B cell (primary cell): ENCODE measurements at places on chromosomes 3 and 15. TPM values are rescaled to one million over a fixed set of nuclear protein-coding genes. Genes with fewer than 3 reads are reported as not detected.

- no peaks in the 10 kb centered on the region for H3K36me3 ChIP-seq
- H3K4me1 ChIP-seq: no peaks in the 10 kb centered on the region
- no peaks in the 10 kb centered on the region for H3K27me3 ChIP-seq
- no peak overlapping the region for H3K27ac ChIP-seq
- no peak for DNase-seq
Observed at GRCh38 chr3:101966226-101966625, 116.9 kb downstream of the NFKBIZ start.

- no peaks in the 10 kb centered on the region for H3K27me3 ChIP-seq
- H3K27ac ChIP-seq: no peak overlapping the region
- no peaks in the 10 kb centered on the region for H3K4me1 ChIP-seq
- no peak for DNase-seq
- H3K36me3 ChIP-seq: no peaks in the 10 kb centered on the region
Observed at GRCh38 chr3:119175872-119176756, 2.7 kb downstream of the UPK1B start.

GRCh38 chr3:126342991-126343648 lies 14.1 kb downstream of the KLF15 start:
- H3K4me3 ChIP-seq: no peak overlapping the region
- H3K27me3 ChIP-seq: no peaks in the 10 kb centered on the region

GRCh38 chr3:149954812-149955211 lies 15.9 kb downstream of the PFN2 start:
- peaks cover 17% of the 10 kb centered on the region for H3K4me1 ChIP-seq
- H3K4me3 ChIP-seq: no peak overlapping the region
- no peak overlapping the region for H3K27ac ChIP-seq
- peaks cover 6% of the 10 kb centered on the region for H3K36me3 ChIP-seq
- no peaks in the 10 kb centered on the region for H3K27me3 ChIP-seq
- DNase-seq: no peak

DNA sequence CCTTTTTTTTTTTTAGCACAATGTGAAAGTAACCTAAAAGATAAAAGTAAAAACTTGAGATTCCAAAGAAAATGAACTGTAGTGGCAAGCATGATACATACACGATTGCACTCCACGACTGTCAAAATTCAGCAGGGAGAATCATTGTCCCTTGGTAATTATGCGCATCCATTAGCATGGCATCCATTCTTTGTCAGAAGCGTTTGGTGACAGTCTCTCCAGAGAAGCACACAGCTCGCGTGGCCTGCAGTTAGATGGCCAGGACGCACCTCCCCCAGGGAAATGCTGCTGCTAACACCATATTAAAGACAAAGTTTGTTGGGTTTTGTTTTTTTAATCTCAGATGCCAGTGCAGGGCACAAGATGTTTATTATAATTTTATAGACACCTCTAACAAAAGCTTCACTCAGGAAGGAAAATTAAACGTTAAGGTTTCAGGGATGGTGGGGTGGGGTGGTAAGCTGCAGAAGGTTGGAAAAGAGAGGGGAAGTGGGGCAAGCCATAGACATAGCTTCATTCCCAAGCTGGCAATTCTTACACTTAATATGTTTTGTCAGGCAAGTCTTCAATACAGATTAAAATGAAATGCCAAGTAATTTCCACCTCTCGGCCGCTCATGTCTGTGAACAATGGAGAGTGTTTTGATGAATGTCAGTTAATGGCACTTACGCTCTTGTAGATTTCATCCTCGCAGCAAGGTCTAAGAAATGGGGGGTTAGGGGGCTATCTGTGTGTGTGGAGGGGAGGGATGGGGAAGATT lies 142.8 kb upstream of the TOPAZ1 start:
- H3K4me3 ChIP-seq: no peak overlapping the region
- no peaks in the 10 kb centered on the region for H3K4me1 ChIP-seq
- no peaks in the 10 kb centered on the region for H3K27me3 ChIP-seq
- no peak overlapping the region for H3K27ac ChIP-seq
- no peak for DNase-seq

DNA sequence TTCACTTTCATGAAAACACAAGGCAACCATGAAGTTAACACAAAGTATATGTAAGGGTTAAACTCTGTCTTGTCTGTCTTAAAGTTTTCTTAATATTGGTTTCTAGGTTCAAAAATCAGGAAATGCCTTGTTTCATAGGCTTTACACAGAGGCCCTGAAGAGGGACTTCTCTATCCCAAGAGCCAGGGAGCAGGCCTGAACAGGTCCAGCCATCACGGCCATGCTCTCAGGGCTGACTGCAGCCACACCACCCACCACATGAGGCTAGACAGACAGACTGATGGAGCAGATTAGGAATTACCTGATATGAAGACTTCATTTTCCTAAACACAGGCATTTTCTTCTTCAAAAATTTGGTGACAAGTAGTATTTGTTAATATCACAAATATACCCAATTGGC lies 502.9 kb downstream of the GABRG3 start:
- H3K27me3 ChIP-seq: no peaks in the 10 kb centered on the region
- no peak overlapping the region for H3K4me3 ChIP-seq
- H3K4me1 ChIP-seq: no peaks in the 10 kb centered on the region

Gene C3orf85
- not detected in 2 replicates for total RNA-seq

Gene RPUSD2
- 21.1 and 22.8 TPM in 2 replicates for total RNA-seq

Gene FGD5
- 0.12 TPM in 1 of 2 replicates, not detected in the other for total RNA-seq

Gene CFAP100
- total RNA-seq: not detected in 2 replicates

Gene EPM2AIP1
- 42.4 and 44.9 TPM in 2 replicates for total RNA-seq

Gene SAMMSON
- not detected in 2 replicates for total RNA-seq

GRCh38 chr15:91294344-91294743 lies 194.3 kb downstream of the SV2B start:
- no peak overlapping the region for H3K27ac ChIP-seq
- DNase-seq: no peak
- H3K4me1 ChIP-seq: no peaks in the 10 kb centered on the region
- no peaks in the 10 kb centered on the region for H3K27me3 ChIP-seq

GRCh38 chr15:38750786-38751185 lies 186.2 kb upstream of the RASGRP1 start:
- no peak for DNase-seq
- H3K27me3 ChIP-seq: peaks cover 2% of the 10 kb centered on the region
- H3K36me3 ChIP-seq: no peaks in the 10 kb centered on the region
- H3K4me1 ChIP-seq: no peaks in the 10 kb centered on the region
- no peak overlapping the region for H3K27ac ChIP-seq
- no peak overlapping the region for H3K4me3 ChIP-seq

DNA sequence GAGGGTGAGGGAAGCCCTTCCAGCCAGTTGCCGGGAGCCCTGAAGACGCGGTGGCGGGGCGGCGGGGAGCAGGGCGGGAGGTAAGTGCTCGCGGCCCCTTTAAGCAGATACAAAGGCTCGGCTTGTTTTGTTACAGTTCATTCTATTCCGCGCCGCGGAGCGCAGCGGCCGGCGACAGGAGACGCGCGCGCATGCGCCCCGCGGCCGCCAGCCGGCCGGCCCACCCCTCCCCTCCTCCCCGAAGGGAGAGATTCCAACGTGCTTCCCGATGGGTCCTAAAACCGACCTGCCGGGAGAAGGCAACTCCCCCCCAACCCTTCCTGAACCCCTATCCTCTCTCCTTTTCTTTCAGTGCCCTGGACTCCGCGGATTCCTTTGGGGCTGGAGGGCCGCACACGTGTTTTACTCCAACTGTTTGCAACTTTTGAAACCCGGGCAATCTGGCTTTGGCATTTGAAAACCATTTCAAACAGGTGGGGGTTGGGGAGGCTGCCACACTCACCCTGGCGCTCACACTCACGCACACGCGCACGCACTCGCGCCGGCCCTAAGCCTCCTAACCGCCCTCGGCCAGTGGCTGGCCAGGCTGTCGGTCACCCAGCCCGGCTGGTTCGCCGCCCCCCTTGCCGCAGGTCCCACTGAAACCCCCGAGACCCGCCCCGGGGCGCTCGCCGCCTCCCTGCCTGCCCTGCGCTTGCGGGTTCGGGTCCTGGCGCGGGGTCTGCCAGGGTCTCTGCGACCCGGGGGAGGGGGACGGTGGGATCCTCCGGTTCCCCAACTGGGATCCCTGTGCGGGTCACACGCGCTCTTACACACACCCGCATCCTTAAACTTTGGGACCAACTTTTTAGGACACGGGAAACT lies at the start of gene MAGI1:
Gene MAGI1 (minus strand): TSS at position 193 of the 864 bp plus-strand sequence. CDS start 610 bp downstream, outside the sequence.
- DNase-seq: peak; percentile 3
- H3K27ac ChIP-seq: no peak within 1 kb of the TSS
- peaks cover 10% of the 10 kb centered on the region for H3K4me1 ChIP-seq
- no peaks in the 10 kb centered on the region for H3K36me3 ChIP-seq

DNA sequence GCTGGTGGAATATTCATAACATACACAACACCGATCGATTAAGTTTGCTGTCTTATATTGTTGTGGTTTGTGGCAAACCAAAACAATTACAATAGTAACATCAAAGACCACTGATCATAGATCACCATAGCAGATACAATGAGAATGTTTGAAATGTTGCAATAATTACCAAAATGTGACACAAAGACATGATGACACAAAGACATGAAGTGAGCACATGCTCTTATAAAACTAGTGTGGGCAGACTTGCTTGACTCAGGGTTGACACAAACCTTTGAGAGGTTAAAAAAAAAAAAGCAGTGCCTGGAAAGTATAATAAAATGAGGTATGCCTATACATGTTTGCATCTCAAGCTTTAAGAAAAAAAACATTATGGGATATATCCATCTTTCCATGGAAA lies 130.3 kb downstream of the NR1I2 start:
- DNase-seq: no peak
- H3K27ac ChIP-seq: no peak overlapping the region
- H3K4me1 ChIP-seq: no peaks in the 10 kb centered on the region
- peaks cover 35% of the 10 kb centered on the region for H3K36me3 ChIP-seq
- no peak overlapping the region for H3K4me3 ChIP-seq
- H3K27me3 ChIP-seq: no peaks in the 10 kb centered on the region

DNA sequence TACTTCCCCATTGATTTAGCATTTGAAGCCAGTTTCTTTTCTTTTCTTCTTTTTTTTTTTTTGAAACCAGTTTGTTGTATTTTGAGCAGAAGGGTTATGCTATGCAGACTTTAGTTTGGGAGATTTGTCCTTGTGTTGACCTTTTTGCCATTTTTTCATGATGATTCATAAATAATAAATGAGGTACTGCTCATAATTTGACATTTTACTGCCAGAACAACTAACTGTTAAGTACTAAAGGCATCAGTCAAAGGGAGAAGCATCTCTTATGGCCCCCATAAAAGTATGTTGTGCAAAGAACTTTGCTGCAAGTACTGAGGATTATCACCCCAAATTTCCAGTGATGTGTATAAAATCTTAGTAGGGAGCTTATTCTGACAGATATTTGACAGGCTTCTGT lies 1.7 kb upstream of the GPR87 start:
- H3K36me3 ChIP-seq: no peaks in the 10 kb centered on the region
- no peak overlapping the region for H3K27ac ChIP-seq
- H3K4me1 ChIP-seq: no peaks in the 10 kb centered on the region
- no peaks in the 10 kb centered on the region for H3K27me3 ChIP-seq
- no peak overlapping the region for H3K4me3 ChIP-seq
- DNase-seq: no peak

Gene NLGN1
- total RNA-seq: not detected in 2 replicates

Gene MYO5C
- total RNA-seq: 3.2 and 4.5 TPM in 2 replicates

DNA sequence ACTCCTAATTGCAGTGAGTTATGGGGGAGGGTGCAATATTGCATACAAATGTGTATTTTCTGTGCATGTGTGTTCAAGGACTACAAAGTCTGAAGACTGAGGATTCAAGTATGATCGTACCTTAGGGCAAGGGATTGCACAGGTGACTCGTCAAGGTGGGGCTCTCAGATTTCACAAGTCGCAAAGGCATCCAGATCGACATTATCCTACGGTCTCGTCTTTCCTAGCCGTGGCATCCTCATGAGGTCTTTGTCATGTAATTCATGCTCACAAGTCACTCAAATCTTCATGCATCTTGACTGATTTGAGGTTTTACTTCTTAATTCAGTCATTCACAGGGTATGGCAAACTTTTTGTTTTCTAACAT lies 191.4 kb upstream of the HES1 start:
- H3K27ac ChIP-seq: no peak overlapping the region
- no peaks in the 10 kb centered on the region for H3K36me3 ChIP-seq
- H3K4me1 ChIP-seq: no peaks in the 10 kb centered on the region
- no peak for DNase-seq
- H3K27me3 ChIP-seq: no peaks in the 10 kb centered on the region
- H3K4me3 ChIP-seq: no peak overlapping the region

Gene GLDN
- not detected in 2 replicates for total RNA-seq

Gene PIAS1
- 87.3 and 97.5 TPM in 2 replicates for total RNA-seq

DNA sequence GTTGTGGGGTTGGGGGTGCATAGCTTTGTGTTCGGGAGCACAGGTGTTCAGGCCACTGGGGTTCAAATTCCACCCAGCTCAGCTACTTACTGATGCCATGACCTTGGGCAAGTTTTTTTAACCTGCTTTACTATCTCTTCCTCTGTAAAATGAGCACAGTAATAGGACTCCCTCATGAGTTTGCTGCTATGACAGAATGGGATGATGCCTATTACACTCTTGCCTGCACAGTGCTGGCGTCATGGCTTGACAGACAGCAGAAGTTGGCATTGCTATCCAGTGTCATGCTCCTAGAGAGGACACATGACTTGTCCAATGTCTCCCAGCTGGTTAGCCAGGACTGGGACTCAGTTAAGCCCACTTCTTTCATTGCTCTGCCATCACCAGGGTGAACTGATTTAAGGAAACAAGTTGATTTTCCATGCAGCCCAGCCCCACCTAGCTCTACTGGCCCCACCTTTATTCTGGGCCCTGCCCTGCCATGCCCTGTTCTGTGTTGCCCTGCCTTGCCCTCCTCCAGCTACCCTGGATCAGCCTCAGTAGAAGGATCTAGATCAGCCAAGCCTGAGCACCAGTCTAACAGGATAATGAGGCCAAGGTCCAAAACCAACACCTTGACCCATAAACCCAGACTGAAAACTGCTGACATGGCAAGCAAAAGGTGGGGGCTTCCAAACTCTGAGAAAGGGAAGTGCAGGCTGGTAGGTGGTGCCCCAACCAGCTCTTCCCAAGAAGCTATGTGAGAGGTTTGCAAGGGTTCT lies 155.8 kb upstream of the ATP11B start:
- H3K4me1 ChIP-seq: no peaks in the 10 kb centered on the region
- DNase-seq: no peak
- H3K4me3 ChIP-seq: no peak overlapping the region
- no peak overlapping the region for H3K27ac ChIP-seq

GRCh38 chr3:88230638-88231037 lies 80.9 kb downstream of the C3orf38 start:
- no peaks in the 10 kb centered on the region for H3K27me3 ChIP-seq
- DNase-seq: no peak
- no peaks in the 10 kb centered on the region for H3K36me3 ChIP-seq
- no peak overlapping the region for H3K27ac ChIP-seq

Gene TRPM7
- total RNA-seq: 77.2 and 86.4 TPM in 2 replicates

- no peak for DNase-seq
- no peaks in the 10 kb centered on the region for H3K4me1 ChIP-seq
- no peak overlapping the region for H3K4me3 ChIP-seq
- no peaks in the 10 kb centered on the region for H3K27me3 ChIP-seq
- H3K27ac ChIP-seq: no peak overlapping the region
Observed at GRCh38 chr15:43277901-43278300, 11.2 kb upstream of the TGM5 start.
